Lung (tissue), 17 donors: ENCODE measurements at places on chromosomes 4 and X. TPM values are rescaled to one million over a fixed set of nuclear protein-coding genes. Genes with fewer than 3 reads are reported as not detected.

NSD2 gene
- total RNA-seq, result 66.2 TPM

GLRA3 gene
- not detected for total RNA-seq

SORBS2 gene
- total RNA-seq, result 70.4 TPM

DNA sequence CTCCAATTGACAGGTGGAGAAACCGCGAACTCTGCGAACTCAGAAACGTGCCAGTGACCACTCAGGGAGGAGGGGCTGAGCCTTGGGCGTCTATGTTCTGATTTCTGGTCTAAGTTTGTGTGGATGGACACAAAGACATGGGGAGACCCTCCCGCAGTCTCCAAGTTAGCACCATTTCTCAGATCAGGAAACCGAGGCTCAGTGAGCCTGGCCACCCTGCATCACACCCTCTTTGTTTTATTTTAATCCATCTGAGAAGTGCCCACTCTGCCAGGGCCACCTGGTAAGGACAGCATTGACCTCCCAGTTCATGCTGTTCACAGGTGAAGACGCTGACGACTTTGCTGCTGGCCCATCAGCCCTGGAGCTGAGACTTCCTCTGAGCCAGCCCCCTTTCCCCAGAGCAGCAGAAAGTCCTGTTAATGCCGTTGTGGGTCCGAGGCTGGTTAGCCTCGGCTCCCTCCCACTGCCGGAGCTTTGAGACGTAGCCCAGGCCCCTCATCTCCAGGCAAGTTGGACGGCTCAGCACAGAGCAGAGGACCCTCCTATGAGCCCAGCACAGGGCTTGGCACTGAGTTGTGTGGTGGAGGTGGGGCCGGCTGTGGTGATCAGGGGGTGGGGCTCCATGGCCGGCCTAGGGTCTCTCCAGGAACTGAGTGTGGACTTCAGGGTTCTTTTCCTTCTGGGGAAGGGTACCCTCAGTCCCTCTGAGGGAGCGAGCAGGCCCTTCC, 43.7 kb downstream of the PSAPL1 start:
- no peak for DNase-seq

- DNase-seq, result peak; percentile 34
Observed at GRCh38 chr4:40058121-40058520, 1.5 kb downstream of the N4BP2 start.

- no peak for DNase-seq
Observed at GRCh38 chrX:32045149-32045548, 973.3 kb upstream of the FTHL17 start.

- DNase-seq, result no peak
Observed at GRCh38 chr4:74206088-74206825, 48.3 kb downstream of the MTHFD2L start.
